Activated CD4-positive, CD25-positive, alpha-beta regulatory T cell treated with anti-CD3 and anti-CD28 coated beads, Interleukin-2, amount 50 U/mL, for 24 hours (primary cell): ENCODE measurements at places on chromosomes 11 and 22.

- no peak for ATAC-seq
These were observed 47.2 kb upstream of the MMP7 start for GRCh38 chr11:102577723-102578122.

DNA sequence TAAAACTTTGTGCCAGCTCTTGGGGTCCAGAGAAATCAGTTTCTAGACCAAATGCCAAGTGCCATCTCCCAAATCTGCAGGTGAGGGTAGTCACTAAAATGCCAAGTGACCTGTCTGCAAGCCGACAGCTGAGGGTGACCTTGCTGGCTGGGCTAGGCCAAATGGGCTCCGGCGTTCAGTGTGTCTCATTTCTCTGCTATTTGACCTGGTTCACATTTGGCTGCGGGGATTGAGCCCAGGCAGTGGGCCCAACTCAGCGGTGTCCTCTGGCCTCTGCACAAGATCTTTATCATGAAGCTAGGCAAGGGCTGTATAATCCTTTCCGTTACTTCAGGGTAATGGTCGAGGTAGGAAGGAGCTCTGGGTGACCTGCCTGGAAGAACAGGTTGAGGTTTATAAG is 87.5 kb downstream of the SNX19 start:
- ATAC-seq, result no peak

GRCh38 chr11:9182180-9182871 is 82.8 kb downstream of the DENND5A start:
- ATAC-seq, result no peak

GRCh38 chr11:128490092-128490491 is 97.3 kb downstream of the ETS1 start:
- ATAC-seq, result no peak

GRCh38 chr11:3795131-3796001 is 2.0 kb downstream of the NUP98 start:
- no peak for ATAC-seq

GRCh38 chr11:114102993-114103896 is 43.7 kb downstream of the ZBTB16 start:
- no peak for ATAC-seq

- ATAC-seq, result no peak
These were observed 23.0 kb downstream of the PIWIL3 start for GRCh38 chr22:24751518-24751917.

- ATAC-seq, result peak; percentile 57
These were observed 1.4 kb downstream of the MFNG start for GRCh38 chr22:37484480-37485394.

DNA sequence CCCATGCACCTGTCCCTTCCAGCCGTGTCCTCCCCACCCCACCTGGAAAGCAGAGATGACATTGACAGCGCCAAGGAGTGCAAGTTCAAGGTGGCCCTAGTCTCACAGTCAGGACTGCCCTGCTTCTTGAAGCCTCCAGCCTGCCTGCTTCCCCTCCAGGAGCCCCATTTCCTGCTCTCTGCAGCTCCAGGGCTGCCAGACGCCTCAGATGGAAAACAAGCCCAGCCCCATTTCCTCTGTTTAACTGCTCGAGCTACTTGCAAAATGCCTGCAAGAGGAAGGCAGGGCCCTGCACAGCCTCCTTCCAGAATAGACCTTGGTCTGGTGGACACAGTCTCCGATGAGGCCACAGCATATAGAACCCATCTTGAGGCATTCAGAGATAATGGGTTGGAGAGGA is 5.0 kb upstream of the DGKZ start:
- no peak for ATAC-seq

- no peak for ATAC-seq
These were observed 32.0 kb upstream of the SERPIND1 start for GRCh38 chr22:20741634-20742581.

GRCh38 chr11:95088946-95089619 is 563 bp upstream of the ENDOD1 start:
- peak; percentile 42 for ATAC-seq

DNA sequence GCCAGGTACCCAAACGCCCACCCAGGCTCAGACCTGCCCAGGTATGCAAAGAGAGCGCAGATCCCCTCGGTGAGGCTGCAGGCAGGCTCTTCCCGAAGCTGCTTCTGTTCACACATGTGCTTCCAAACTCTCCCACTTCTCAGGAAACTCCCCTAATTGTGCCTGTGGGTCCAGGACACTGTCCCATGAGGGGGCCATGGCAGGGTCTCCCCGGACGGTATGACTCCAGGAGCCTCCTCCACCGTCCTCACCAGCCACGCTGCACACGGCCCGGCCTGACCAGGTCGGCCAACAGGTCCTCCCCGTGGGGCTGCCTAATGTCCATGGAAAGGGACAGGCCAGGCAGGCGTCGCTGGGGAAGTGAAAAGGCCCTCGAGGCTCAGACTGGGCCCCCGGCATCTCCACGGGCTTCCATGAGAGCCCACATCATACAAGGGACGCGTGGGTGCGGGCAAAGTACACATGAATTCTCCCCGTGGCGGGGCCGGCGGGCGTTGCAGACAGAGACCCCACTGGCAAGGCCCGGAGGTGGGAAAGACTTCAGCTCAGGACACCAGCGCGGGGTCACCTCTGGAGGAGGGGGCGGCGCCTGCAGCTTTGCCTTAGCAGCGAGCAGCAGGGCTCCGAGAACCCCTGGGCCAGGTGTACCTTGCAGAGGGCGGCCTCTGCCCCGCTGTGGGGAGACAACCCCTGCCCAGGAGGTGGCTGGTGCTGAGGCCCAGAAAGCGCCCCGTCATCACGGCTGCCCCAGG is 526.1 kb downstream of the BRD1 start:
- no peak for ATAC-seq

DNA sequence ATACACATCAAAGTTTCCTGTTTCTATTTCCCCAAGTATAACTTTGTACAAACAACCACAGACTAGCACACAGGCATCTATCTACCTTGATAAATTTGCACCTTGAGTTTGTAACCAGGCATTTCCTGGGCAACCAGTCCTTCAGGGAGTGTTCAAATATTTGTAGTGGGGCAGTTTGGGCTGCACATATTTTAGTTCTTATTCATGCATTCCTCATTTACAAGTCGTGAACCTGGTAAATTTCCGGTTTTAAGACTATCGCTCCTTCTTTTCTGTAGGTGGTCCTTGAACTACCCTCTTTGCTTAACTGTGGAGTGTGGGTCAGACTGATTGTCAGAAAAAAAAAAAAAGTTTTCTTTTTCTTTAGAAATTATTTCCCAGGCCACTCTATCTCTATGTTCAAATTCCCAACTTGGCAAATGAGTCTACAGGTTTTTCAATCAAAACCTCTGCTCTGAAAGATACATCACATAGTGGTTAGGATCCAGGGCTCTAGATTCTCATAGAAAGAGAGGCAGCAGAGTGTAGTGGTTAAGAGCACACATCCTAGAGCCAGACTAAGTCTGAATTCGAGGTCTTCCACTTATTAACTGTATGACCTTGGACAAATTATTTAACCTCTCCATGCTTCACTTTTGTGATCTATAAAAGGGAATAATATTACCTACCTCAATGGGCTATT is 201.5 kb downstream of the SOX6 start:
- no peak for ATAC-seq

DNA sequence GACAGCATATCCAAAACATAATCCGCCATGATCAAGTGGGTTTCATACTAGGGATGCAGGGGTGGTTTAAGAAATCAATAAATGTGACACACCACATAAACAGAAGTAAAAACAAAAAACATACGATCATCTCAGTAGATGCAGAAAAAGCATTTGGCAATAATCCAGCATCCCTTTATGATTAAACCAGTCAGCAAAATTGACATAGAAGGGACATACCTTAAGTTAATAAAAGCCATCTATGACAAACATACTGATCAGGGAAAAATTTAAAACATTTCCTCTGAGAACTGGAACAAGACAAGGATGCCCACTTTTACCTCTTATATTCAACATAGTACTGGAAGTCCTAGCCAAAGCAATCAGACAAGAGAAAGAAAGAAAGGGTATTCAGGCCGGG is 49.6 kb downstream of the GAS2 start:
- ATAC-seq, result no peak

GRCh38 chr11:9529334-9529650 is 44.2 kb upstream of the WEE1 start:
- ATAC-seq, result no peak

GRCh38 chr22:22404598-22405284 is 103.8 kb downstream of the ZNF280B start:
- ATAC-seq, result no peak

- no peak for ATAC-seq
These were observed 6.1 kb downstream of the MPEG1 start for GRCh38 chr11:59206635-59207034.

- no peak for ATAC-seq
These were observed 9.9 kb upstream of the TALDO1 start for GRCh38 chr11:737366-737765.

GRCh38 chr22:45483918-45484499 is 18.7 kb upstream of the FBLN1 start:
- ATAC-seq, result no peak

DNA sequence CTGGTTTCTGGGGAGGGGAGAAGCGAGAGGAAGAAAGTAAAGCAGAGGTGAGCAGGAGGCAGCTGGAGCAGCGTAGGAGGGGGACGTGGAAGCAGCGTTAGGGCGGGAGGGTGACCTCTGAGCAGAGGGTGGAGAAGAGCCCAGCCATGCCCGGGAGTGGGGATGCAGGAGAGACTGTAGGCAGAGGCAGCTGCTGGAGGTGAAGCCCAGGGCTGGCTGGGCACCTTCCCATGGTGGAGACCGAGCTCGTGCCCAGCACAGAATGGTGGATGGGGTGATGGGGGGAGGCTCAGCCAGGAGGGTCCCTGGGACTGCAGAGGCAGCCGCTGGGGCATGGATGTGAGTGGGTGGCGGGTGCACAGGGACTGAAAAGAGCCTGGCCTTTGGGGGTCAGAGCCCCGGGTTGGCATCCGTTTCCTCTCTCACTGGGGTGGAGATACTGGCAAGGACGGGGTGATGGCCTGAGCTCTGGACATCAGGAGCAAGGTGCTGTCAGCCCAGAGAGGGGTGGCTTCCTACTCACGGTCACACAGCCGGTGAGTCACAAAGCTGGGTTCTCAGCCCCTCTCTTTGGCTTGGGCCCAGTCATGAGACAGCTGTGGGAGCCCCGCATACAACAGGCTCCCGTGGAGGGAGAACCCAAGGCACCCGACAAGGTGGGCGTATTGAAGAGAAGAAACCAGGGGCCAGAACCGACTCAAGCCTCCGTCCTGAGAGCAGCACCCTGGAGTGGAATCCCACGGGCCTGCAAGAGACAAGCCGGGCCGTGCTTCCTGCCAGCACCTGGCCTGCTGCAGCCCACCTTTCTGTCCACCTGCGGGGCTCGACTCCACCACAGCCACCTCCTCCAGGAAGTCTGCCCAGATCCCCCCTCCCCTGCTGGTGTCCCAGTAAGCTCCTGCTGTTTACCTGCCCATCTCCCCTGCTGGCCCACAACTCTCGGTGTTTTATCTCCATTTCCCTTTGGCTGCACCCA is 45.8 kb upstream of the FGF3 start:
- ATAC-seq, result no peak
